GM06990 (cell line): ENCODE measurements at places on chromosomes 12 and 14.

- DNase-seq, result no peak
Measured at GRCh38 chr12:111976291-111976690, 36.7 kb downstream of the TMEM116 start.

GRCh38 chr12:22287776-22288621, 46.5 kb downstream of the ST8SIA1 start:
- no peak for DNase-seq

DNA sequence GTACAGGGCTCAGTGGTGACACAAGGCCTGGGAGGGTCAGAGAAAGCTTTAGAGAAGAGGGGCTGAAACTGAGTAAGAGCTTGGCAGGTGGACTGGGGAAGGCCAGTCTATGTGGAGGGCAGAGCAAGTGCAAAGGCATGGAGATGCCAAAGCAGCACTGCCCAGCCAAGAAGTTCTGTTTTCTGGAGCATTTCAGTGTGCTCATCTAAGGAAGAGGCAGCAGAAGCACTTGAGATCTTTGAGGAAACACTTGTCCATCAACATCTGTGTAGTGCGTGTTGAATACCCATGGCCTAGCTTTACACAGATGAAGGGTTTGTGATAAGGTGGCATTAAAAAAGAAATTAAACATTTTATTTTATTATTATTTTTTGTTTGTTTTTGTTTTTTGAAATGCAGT, 52.8 kb downstream of the FOS start:
- DNase-seq, result no peak

DNA sequence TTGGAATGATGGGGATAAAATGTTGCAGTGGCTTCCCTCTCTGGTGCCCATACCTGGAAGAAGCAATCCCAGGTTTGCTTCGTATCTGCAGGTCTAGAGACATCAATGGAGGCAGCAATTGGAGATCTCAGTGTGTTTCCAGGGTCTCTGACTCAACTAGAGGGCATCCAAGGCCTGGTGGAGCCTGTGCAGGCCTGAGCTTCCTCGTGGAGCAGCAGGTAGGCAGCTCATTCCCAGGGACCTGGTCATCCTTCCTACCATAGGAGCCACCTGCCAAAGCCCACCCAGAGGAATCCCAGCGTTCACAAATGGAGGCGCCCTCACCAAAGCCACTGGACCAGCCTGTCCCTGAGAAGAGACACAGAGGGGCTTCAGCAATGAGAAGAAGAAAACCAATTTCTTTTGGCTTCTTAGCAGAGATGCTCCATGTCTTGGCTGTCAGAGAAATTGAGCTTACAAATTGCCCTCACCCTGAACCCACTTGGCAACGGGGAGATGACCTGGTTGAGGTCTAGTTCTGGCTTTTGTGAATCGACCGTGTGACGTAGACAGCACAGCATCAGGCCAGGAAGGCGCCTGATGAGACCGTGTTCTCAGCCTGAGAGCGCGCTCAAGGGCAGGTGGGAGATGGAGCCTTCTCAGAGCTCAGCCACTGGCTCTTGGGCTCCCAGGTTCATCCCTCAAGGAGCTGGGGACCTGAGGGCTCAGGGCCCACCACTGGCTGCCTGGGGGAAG, 283.6 kb downstream of the DPF3 start:
- DNase-seq, result no peak

GRCh38 chr12:39440781-39441180, 2.1 kb downstream of the KIF21A start:
- no peak for DNase-seq
